ENCODE measurements at places on chromosomes 5 and 9.

DNA sequence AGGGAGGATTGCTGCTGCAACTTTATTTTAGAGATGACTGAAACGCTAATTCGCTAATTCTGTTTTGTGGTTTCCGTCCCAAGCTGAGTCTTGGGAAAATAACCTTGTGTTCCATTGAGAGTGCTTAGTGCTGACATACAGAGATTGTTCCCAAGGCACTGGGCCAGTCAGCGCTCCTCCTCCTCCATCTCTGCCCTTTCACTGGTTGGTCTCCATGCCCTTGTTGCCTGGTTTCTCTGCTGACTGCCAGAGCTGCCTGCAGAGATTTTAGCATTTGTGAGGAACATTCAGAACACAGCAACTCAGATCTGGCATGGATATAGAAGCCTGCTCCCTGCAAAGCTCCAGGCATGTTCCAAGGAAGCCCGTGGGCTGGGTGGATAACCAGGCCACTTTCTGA lies 126.0 kb upstream of the IRX2 start:
- DNase-seq = no peak

GRCh38 chr9:95907794-95908193 lies 32.3 kb downstream of the ERCC6L2 start:
- no peak for DNase-seq

GRCh38 chr5:39432696-39433530 lies 8.1 kb upstream of the DAB2 start:
- DNase-seq = no peak

DNA sequence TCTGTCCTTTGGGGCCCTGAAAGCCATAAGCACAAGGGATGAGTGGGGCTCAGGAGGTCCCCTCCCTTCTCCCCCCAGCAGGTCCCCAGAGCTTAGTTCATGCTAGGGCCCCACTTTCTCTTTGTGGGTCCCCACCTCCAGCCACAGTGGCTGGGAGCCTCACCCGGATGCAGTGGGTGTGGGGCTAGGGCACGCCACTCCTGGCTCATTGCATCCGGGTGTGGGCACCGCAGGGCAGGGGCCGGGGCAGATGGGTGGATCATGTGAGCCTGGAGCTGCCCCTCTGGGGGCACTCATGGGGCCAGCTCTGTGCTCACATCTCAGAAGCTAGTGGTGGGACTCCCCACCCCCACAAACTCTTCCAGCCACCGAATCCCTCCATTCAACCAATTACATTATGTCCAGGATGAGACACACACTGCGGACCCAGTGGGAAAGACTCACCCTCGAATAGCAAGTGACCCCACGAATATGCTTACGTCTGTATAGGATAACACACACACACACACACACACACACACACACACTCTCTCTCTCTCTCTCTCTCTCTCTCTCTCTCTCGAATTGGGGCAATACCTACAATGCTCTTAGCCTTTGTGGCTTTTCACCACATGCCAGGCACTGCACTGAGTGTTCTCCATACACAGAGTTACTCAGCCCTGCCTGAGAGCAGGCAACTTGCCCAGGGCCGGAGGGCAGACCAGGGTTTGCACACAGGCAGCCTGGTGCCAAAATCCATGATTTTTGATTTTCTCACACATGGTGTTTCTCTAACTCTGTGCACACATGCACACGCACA lies 16.8 kb upstream of the PHYKPL start:
- DNase-seq = no peak

DNA sequence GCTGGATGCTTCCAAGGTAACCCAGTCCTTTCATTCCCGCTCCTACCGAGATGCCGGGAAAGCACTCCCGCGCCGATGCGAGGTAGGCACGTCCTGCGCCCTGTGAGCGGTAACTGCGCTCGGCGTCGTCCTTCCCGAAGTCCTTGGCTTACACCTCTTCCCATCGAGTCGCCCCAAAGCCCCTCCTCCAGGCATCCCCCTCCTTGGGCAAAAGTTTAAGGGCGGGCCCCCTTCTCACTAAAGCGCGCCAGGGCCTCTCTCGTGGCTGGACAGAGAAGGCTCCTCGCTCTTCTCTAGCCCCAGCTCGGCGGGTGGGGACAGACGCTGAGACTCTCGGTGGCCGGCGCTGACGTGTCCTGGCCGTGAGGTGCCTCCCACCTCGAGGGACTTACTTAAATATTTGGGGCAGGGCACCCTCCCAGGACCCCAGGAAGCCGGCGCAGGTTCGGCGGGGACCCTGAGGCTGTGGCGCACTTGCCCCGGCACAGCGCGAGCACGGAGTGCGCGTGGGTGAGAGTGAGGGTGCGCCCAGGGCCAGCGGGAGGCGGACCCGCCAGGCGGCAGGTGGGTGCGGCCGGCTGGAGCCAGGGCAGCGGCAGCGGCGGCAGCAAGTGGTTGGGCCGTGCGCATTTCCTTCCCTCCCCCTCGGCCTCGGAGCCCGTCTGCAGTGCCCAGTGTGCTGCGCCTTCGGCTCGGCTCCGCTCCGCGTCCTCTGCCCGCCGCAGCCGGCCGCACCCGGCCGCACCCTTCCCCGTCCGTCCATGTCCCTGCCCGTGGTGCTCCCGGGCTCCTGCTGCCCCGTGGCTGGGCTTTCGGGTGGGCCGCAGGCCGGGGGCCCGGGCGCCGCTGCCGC lies at the start of gene ENTREP1:
ENTREP1 (plus strand) TSS at position 667 of the 853 bp plus-strand sequence; CDS start at position 762, 95 bp downstream.
- peak; percentile 23 for DNase-seq

DNA sequence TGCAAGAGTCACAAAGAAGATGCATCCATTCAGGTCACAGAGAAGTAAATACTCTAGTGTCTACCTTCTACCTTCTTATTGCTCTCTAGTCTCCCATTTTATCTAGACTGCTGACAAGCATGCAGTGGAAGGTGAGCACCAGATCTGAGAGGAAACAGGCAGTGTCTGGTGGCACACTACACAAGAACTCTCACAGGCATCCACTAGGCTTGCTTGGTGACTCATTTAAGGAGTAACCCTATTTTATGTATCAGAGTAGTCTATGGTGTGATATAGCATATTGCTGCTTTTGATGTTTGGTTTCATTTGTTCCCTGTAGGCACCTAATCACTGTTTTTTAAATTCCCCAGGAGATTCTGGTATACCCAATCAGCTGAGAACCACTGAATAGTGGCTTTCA lies 1.6 kb upstream of the THBS4 start:
- no peak for DNase-seq

- no peak for DNase-seq
These were observed 559.8 kb upstream of the TYRP1 start for GRCh38 chr9:12133416-12133815.

- no peak for DNase-seq
These were observed 427.8 kb downstream of the BNC2 start for GRCh38 chr9:16442622-16443021.

DNA sequence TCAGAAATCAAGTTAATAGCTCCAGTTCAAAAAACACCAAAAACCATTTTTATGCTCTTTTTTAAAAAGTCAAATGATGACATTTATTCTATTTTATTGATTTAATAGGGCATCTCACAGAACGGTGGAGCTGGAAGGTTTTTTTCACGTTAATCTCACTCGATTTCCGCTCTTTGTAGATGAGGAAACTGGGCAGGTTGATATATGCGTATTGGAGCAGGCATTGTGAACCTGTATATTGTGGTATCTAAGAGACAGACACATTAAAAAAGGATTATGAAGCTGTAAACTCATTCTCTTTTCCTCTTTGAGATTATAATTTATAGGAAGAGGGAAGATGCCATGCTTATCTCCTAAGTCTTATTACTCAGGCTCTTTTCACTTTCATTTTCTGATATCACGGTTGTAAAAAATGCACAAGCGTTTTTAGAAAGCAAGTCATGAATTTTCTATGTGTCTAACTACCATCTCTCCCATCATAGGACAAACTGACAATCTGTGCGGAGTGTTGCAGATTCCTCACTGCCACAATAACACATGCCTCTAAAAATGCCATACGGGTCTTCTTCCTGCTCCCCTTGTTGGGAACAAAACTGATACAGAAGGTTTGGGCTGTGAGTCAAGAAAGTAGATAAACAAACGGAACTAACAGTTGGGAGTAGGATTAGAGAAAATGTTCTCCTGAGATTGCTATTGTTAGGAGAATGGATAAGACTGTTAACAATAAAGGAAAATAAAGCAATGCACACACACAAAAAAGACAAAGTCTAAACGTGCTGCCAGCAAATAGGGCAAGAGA lies 1997.7 kb downstream of the MAT2B start:
- DNase-seq = no peak

GRCh38 chr9:89523948-89524347 lies 26.0 kb upstream of the SEMA4D start:
- DNase-seq = no peak

DNA sequence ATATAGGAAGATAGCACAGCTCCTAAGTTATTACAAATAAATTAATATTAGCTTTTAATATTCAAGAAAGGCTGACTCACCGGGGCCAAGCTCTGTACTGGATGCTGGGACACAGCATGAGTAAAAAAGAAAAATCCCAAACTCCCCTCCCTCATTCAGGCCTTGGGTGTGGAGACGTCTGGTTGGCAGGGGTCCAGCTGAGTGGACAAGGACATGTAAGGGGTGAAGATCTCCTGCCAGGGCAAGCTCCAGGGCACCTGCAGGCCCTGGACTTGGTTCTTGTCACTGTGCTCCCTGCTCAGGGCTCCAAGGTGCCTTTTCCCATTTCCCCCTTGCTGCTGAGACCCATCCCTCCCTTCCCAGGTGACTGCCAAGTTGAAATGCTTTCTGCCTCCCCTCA lies 388.5 kb downstream of the ENC1 start:
- DNase-seq = no peak

DNA sequence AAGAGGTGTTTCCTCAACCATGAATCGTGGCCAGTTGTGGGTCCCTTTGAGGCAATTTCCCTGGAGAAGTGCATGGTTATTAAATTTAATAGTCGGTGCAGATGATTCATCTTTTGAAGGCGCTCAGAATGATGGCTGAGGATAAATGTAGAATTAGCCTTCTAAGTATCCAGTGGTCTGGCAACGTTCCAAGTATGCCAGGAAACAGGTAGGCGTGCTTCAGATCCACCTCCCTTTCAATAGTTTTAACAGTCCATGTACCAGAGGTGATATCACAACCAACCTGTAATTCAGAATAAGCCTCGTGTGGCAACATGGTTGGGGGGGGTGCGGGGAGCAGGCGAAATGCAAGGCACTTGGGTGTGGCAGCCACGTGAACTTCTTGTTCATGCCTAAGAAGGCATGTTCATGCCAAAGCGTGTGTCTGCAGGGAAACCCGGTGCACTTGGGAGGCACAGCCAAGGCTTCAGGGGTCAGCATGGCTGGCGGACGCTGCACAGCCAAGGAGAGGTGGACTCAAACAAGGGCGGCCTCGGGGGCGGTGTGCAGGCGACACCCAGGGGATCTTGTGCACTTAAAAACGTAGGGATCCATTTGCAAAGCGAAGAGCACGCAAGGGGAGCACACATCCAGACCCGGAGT lies 5.2 kb upstream of the NKD2 start:
- no peak for DNase-seq

- no peak for DNase-seq
These were observed 14.4 kb upstream of the PLEKHG4B start for GRCh38 chr5:77546-77945.

DNA sequence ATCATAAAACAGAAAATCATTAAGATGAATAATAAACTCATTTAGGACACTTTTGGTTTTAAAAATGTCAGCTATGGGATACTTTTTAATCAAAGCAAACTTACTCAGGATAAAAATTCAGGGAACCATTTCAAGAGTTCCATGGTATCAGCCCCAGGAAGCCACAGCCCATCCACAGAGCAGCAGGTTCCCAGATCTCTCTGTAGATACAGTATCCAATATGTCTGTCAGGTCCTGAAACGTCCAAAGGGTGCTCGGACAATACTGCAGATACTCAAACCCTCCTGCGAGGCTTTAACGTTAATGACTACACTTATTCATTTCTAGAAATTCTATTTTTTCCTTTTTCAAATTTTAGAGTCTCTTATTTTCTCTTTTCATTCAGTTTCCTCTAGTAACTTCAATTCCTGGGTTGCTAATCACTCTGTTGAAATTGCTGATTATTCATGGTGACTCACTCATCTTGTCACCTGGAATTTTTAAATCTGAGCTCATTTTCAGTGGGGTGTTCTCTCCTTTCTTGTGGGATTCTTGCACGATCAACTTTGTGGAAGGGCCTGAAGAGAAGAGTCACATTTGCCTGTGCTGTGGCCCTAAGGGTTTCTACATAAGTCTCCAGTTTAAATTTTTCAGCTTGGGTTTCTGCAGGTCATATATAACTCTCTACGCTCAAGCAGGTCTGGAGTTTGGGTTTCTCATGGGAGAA lies 435.8 kb downstream of the CTNND2 start:
- no peak for DNase-seq

DNA sequence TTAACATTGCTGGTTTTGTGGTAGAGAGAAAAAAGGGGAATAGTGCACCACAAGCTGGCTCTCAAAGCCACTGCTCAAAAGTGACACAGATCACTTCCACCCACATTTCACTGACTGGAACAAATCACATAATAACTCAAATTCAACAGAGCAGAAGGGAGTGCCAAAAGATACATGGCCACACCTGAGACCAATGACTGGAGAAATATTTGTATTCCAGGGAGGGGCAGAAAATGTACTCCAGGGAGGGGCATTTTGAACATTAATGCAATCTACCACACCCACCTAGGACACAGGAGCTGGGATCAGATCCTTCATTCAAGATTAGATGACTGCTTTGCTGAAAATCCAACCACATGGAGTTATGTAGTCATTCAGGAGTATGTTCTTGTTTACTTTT lies 44.8 kb upstream of the ALDOB start:
- no peak for DNase-seq

DNA sequence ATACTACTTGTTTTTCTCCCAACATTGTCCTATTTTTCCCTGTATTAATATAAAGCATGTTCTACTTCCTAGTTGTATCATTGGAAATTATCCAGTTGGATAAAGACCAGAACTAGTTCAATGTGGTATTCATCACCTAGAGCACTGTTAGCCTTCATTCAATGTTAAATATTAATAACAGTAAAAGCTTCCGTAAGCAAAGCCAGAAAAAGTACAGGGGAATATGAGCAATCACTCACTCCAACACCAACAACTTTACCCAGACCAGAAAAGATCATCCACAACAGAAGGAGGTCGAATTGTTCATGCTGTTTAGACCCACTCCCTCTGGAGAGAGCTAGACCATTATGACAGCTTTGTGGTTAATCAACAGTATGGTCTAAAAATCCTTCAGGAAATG lies 728.4 kb downstream of the MAT2B start:
- no peak for DNase-seq

DNA sequence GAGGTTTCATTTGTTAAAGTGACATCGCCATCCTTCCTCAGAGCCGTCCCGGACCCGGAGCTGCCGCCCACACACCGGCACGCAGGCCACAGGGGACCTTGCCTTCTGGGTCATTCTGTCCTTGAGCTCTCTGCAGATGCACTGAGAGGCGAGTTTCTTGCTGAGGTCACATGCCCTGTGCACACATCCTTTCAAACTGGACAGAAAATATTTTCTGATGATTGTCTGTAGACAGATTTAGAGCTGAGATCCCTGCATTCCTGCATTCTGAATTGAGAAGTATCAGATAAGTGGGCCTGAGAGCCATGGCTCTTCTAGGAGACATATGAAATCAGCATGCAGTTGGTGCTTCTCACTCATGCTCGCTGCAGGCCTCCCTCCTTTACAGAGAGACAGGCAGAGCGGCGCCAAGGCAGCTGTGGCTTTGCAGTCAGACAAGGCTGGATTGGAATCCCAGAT lies 25.4 kb downstream of the BOD1 start:
- DNase-seq = no peak

Measured in hindlimb muscle (tissue), 1 donor.